Esophagus muscularis mucosa (tissue), 4 donors: ENCODE measurements at places on chromosomes 2 and 18. TPM values are rescaled to one million over a fixed set of nuclear protein-coding genes. Genes with fewer than 3 reads are reported as not detected.

Gene CGREF1
- not detected for total RNA-seq

Gene DSG3
- total RNA-seq, result not detected

Gene OSR1
- total RNA-seq, result 99.6 TPM

Gene LBH
- total RNA-seq, result 1,007 TPM

Gene ALLC
- not detected for total RNA-seq
